ENCODE measurements at places on chromosomes 12 and 14.

GRCh38 chr12:129564768-129565167, 339.1 kb downstream of the TMEM132D start:
- no peak for DNase-seq

GRCh38 chr14:32571551-32571950, 242.5 kb downstream of the AKAP6 start:
- DNase-seq = no peak

GRCh38 chr12:13745111-13745860, 236.1 kb downstream of the GRIN2B start:
- DNase-seq = no peak

DNA sequence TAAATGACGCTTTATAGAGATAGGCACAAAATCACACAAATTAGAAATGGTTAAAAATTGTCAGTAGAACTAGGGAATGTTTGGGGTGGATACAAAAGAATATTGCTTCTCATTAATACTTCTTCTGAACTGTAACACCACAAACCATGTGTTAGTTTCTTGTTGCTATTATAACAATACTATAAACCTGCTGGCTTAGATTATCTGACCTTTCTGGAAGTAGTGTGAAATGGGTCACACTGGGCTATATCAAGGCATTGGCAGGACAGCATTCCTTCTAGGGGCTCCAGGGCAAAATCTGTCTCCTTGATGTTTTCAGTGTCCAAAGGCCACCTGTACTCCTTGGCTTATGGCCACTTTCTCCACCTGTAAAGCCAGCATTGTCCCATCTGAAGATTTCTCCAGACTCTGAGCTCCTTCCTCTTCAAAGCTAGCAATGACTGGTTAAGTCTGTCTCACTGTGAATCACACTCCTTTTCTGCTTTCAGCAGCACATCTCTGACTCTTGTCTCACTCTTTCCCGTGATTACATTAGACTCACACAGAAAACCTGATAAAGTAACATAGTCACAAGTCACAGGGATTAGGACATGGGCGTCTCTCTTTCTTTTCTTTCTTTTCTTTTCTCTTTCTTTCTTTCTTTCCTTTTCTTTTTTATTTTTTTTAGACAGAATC, 86.3 kb downstream of the SLC15A4 start:
- DNase-seq = no peak

GRCh38 chr12:11722071-11722470, 72.6 kb downstream of the ETV6 start:
- no peak for DNase-seq

GRCh38 chr14:53692885-53693284, 263.7 kb downstream of the BMP4 start:
- DNase-seq = no peak

GRCh38 chr12:107369006-107369405, 275.7 kb upstream of the CRY1 start:
- DNase-seq = no peak

DNA sequence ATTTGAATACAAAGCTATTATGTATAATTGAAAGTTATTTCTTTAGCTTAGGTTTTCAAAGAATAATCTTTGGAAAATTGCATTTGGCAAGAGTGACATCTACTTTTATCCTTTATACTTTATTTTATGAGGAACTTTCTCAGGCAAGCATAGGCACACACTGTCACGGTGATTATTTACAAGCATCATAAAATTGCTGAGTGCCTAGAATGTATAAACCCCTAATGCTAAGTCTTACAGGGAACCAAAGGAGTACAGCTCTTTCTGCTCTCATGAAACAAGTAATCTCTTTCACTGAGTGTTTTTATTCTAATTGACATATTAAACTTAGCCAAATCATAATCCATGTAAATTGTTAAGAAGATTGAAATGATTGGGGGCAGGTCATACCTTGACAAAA, 154.9 kb downstream of the FSCB start:
- DNase-seq = no peak

GRCh38 chr14:38982837-38983236, 120.2 kb downstream of the SEC23A start:
- no peak for DNase-seq
